ENCODE measurements at places on chromosomes 1 and 21.

DNA sequence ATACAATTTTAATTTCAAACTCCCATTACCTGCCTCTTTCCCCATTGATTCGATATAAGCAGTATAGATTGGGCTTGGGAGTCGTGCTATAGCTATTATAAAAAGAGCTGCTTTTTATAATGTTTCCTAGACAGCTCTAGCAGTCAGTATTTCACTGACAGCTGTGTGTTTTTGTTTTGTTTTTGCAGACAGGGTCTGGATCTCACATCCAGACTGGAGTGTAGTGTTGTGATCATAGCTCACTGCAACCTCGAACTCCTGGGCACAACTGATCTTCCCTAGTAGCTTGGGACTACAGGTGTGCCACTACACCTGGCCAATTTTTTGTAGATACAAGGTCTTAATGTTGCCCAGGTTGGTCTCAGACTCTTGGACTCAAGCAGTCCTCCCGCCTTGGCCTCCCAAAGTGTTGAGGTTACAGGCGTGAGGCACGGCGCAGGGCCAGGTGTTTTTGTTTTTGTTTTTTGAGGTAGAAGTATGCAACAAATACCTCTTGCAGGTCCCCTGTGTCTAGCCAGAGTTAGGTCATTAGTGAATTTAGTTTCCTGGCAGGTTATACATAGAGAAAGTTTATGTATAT lies 1.7 kb downstream of the NASP start:
- no peak for DNase-seq

- DNase-seq = no peak
Measured at GRCh38 chr1:15734901-15735300, 1.2 kb upstream of the SLC25A34 start.

DNA sequence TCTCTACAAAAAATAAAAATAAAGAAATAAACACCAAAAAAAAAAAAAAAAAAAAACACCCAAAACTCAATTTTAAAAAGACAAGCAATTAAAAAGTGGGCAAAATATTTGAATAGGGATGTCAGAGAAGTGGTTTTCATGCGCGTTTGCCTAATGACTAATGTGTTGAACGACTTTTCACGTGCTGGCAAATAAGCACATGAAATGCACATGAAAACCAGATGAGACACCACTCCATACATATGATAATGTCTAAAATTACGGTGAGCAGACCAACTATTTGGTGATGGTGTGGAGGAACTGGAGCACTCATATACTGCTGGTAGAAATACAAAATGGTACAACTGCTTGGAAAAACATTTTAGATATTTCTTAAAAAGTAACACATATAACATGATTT lies 39.4 kb upstream of the UHMK1 start:
- no peak for DNase-seq

- no peak for DNase-seq
Measured at GRCh38 chr1:15937146-15937545, 38.8 kb downstream of the ZBTB17 start.

DNA sequence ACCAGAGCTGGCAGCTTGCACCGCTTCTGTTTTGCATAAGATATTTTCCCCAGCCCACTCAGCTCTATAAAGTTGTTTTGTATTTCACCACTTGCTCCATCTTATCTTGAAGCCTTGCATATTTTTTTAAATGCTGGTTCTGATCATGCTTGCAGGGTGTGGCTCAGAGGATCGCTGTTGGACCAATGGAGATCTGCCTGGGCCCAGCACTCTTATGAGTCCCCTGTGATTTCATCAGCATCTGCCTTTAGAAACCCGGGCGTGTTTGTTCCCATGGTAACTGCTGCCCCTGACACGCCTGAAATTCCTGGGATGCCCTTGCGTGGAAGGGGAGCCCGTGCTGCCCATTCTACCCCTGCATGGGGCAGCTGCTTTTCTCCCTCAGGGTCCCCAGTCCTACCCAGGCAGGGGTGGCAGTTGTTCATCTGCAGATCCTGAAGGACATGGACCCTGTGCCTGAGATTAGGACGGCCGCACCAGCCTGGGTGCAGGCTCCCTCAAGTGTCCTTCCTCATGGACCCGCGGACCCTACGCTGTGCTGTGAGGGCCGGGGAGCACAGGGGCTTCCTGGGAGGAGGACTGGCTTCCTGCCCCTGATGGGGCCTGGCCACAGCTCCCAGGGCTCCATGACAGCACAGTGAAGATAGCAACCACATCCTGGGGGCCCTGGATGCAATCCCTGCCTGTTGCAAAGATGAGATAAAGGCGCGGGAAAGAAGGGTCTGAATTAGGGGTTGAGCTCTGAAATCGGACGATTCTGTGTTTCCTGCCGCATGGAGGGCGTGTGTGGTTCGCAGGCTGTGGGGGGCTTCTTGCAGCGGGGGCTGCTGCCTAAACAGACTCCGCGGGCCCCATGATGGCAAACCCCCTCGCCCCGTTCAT lies 226.5 kb downstream of the SDCCAG8 start:
- no peak for DNase-seq

DNA sequence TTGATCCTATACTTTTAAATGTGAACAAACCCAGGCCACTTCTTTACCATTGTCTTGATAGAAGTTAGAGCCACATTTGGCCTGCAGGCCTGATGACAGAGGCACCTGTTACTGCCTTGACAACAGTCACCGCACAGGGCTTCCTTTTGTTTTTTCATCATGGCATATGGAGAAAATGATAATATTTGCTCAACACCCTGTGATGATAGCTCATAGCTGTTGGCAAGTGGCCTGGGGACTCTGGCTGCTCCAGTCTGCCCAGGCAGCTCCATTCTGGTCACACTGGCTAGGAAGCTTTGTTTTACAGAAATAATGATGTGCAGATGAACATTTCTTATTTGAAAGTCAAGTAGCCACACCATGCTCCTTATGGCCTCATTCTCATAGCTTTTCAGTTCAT lies 89.6 kb upstream of the GPR88 start:
- DNase-seq = no peak

DNA sequence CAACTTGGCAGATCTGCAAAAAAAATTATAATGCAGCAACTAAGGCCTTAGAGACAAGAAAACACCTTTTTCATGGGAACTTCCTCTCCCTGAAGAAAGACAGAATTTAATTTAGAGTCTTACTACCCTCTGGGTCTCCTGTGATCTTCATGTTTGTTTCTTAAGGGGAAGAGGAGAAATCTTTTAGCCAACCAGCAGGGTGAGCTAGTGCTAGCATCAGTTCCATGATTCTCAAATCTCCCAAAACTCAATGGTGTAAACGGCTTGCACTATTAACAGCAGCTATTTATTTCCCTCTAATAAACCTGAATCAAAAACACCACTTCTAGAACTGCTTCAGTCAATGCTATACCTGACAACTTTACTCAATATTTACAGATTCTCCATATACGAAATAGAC lies 3.8 kb downstream of the ZNF644 start:
- DNase-seq = no peak

GRCh38 chr1:3170561-3171453 lies 101.8 kb downstream of the PRDM16 start:
- no peak for DNase-seq

GRCh38 chr1:211487672-211488208 lies 4.2 kb downstream of the RD3 start:
- DNase-seq = no peak

DNA sequence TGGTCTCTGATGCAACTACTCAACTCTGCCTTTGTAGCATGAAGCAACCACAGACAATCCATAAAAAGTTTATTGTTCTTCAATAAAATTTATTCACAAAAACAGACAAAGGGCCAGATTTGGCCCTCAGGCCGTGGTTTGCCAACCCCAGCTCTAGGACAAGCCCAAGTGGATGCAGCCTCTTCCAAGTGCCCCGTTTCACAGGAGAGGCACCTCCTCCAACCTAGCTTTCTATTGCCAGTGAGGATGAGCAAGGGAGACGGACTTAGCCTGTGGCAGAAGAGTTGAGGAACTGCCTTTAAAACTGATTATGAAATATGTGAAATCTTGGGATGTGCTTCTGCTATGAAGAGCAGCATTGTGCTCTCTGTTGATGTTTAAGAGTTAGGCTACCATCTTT lies 105.4 kb downstream of the PSMG1 start:
- DNase-seq = no peak

DNA sequence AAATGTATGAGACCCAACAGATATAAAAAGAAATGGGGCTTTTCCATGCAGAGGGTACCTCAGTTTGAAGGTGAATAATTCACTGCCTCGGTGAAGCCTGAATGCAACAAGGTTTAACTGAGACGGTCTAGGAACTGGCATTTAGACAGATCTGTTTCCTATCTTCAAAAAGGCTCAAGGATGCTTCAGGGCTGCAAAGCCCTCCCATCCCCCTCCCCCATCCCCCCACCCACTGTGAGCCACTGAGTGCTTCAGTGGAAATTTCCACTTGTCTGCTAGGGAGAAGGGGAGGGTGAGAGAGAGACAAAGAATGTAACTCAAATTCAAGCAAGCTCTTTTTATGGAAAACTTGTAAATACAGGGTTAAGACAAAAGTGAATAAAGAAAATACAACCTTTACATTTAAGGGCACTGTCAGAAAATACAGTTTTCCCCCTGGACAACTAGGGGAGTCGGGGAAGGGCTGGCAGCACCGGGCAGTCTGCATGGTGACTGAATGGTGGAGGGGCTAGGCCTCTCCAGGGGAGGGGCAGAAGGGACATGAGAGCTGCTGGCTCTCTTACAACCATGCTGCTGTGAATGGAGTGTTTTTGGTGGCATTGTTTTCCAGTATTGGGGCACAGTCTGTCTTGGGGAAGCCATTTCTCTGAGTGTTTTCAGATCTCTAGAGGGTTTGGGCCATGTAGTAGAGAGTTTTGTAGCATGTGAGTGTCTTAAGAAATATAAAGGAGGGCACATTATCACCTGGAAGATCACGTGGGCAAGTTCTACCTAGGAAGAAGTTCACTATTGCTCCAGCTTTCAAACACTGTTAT lies 56.7 kb downstream of the MRPS6 start:
- no peak for DNase-seq

DNA sequence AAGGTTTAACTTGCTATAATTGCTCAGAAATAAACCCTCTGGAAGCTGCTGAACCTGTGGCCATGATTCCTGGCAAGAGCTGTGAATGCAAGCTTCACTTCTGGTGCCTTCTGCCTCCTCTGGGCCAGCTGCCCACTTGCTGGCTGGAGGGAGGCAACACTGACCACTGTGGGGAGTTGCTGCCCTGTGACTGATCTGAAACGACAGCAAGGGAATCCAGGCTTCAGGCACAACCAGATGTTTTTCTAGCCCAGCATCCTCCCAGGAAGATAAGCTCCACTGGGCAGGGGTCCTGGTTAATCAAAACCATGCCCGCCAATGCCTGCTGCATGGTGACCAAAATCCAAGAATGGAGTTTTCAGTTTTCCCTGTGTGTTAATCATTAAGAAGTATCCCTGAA lies 180.0 kb upstream of the HMGB4 start:
- no peak for DNase-seq

GRCh38 chr1:193538680-193539079 lies 352.3 kb upstream of the B3GALT2 start:
- DNase-seq = no peak

GRCh38 chr1:38741341-38741740 lies 118.2 kb downstream of the RRAGC start:
- DNase-seq = no peak

DNA sequence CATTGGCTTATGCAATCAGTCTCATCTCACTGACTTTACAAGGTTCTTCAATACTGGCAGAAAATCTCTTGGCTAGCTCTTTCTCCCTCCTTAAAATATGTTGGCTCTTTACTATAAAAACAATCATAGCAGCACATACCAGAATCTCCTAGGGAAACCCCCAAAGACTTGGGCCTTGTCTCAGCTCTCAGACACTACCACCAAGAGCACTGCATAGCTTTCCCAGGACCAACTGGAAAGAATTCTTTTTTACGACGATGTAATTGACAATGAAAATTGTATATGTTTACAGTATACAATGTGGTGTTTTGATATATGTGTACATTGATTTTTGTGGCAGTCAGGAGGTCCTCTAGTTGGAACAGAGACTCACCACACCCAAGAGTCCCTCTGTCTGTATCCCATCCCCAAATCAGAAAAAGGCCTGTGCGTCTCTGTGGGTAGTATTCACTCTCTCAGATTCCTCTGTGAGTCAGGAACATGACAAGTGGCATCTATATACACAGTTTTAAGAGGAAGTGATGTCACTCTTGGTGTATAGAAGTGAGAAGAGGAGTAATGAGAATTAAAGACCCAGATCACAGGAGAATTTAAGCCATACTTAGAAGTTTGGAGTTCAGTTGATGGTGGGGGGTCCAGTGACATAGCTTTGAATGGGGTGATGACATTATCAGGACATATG lies 21.1 kb downstream of the SMAP2 start:
- no peak for DNase-seq

DNA sequence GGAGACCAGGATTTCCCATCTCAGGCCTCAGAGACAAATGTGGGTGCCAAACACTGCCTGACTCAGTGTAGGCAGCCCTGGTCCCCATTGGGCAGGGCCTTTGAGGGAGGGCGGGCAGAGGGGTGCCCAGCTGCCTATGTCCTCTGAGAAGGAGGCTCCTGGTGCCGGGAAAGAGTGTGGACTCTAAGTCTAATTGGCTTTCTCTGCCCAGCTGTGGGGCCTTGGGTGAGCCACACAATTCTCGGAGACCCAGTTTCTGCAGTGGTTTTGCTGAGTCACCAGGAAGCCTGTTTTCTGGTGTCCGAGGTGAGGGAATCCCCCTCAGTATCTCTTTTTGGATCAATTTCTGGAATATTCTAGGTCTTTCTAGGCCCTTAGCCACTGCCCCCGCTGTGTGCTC lies 35.3 kb upstream of the ACTL8 start:
- no peak for DNase-seq
